ENCODE measurements at places on chromosomes 12 and 14.

GRCh38 chr12:51371295-51371953, 19.8 kb downstream of the GALNT6 start:
- no peak for DNase-seq

DNA sequence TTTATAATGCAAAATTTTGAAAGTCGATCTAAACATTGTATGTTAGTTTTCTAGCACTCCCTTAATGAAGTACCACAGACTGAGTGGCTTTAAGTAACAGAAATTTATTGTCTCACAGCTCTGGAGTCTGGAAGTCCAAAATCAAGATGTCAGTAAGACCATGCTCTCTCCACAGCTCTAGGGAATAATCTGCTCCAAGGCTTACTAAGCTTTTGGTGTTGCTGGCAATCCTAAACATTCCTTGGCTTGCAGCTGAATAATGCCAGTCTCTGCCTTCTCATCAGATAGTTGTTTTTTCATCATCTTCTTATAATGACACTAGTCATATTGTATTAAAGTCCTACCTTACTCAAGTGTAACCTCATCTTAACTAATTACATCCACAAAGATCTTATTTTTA, 102.2 kb downstream of the RASSF9 start:
- DNase-seq: no peak

- no peak for DNase-seq
These were observed 9.4 kb downstream of the DHX37 start for GRCh38 chr12:124979568-124979967.

GRCh38 chr14:73243341-73243740, 6.0 kb downstream of the PAPLN start:
- no peak for DNase-seq

DNA sequence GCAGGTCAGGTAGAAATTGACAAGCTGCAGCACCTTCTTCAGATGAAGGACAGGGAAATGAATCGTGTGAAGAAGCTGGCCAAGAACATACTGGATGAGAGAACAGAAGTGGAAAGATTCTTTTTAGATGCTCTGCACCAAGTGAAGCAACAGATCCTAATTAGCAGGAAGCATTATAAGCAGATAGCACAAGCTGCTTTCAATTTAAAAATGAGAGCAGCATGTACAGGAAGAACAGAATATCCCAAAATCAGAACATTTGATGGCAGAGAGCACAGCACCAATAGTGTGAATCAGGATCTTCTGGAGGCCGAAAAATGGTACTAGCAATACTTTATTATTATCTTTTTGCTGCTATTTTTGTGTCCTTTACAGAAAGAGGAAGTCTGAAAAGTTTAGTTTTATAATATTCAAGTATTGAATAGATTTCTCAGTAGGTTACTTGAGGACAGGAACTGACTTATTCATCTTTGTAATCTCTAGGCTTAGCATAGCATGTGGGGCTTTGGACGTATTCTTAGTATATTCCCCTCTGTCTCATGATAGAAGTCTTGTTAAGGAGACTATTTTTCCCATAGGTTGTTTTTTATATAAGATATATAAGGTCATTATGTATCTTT, 30.8 kb downstream of the BBOF1 start:
- no peak for DNase-seq

- DNase-seq: no peak
These were observed 7.5 kb upstream of the G2E3 start for GRCh38 chr14:30551460-30551859.

- no peak for DNase-seq
These were observed 132.8 kb upstream of the FSCB start for GRCh38 chr14:44639781-44640385.

DNA sequence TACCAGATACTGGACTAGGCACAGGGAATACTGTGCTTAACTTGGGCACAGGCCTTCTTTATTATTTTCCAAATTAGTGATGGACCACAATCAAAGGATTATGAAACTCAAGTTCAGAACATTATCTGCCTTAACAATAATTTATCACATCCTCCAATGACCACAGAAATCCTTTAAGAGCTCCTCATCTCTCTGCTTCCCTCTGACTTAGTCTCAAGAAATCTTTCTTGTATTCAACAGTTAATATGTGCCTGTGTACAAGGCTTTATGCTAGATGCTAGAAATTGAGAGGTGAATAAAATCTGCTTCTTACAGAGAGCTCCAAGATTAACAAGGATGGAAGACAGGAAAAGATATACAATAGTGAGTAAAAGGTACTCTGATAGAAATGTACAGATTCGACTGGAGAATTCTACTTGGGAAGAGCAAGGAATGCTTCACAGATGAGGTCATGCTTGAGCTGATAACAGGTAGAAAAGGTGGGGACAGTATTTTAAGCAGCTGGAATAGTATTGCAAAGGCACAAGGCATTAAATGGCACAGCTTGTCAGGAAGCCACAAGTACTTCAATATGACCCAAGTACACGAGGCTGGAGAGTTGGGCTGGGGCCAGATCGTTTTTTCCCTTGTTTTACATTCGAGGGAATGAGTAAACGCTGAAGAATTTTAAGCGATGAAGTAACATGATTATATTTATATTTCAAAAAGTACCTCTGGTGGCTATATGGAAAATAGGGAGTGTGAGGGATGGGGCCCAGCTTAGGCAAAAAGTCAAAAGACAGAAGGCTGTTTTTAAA, 55.1 kb upstream of the ARID2 start:
- DNase-seq: no peak

GRCh38 chr12:109932878-109933503, 32.9 kb downstream of the TCHP start:
- DNase-seq: no peak

DNA sequence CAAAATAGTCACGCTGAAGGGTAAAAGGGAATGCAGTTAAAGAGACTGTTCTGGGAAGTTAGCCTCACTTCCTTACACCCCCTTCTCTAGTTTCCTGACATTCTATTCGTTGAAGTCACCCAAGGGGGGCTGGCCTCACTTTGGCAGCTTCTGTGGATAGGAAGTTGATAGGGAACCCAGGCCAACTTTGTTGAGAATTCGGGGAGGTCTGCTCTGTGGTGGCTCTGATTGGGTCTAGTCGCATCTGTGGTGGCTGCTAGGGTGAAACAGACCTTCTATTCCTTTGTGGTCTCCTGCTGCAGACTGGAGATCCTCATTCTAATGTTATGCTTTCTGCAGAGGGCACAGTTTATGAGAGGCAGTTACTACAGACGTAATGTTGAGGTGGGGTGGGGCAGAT, 28.8 kb upstream of the GZMB start:
- DNase-seq: no peak

DNA sequence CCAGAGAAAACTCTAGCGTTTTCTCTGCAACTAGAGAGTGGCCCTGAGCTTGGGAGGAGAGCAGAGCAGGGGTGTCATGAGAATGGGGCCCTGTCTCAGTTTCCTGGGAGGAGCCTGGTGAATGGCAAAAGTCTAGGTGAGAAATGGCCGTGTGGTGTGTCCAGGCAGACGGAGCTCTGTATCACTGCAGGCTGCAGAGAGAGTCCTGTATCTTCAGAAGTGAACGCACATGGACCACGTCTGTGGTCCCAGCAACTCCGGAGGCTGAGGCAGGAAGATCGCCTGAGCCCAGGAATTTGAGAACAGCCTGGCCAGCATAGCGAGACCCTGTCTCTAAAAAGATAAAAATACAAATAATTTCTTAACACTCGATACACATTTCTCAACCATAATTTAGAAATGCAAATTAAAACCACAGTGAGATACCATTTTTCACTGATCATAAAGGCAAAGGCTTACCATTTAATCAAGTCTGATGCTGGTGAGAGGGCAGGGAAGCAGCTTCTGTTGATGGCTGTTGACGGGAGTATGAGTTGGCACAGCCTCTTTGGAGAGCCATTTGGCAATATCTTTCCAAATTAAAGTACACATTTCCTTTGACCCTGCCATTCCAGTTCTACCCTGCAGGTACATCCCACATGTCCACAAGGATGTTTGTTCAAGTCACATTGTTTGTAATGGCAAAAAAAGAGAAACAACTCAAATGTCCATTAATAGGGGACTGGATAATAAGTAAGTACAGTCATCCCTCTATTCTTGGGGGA, 51.0 kb downstream of the NFKBIA start:
- DNase-seq: no peak

DNA sequence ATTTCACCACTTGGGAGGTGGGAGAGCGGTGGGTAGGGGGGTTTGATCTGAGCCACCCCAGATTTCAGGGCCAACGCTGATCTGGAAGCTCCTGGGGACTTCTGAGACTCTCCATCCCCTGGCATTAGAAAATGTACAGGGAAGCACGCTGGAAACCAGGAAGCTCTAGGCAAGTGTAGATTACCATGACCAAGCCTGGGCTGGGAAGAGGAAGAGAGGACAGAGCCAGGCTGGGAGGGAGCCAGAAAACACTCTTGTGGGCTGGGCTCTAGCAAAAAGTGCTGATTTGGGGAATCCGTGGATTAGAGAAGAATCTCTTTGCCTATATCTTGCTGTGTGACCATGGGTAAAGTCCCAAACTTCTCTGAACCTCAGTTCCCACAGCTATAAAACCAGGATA, 236.7 kb downstream of the BCL11B start:
- DNase-seq: no peak

GRCh38 chr14:61215222-61216020, 65.7 kb downstream of the TMEM30B start:
- DNase-seq: no peak

DNA sequence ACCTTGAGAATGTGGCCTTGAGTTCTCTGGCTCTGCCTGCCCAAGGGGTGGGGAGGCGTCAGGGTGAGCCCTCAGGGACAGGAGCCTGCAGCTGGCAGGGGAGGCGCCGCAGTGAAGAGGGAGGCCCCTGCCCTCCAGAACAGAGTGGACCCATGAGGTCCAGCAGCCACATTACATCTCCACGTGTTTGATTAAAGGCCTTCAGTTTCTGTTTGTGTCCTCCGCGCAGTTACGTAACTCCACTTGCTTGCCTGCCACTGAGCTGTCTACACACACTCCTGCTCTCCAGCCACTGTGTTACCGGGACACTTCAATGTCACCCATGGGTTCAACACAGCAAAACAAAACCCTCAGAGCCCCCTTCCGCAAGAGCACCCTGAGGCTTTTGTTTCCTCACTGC, 70.4 kb downstream of the CHGA start:
- no peak for DNase-seq

DNA sequence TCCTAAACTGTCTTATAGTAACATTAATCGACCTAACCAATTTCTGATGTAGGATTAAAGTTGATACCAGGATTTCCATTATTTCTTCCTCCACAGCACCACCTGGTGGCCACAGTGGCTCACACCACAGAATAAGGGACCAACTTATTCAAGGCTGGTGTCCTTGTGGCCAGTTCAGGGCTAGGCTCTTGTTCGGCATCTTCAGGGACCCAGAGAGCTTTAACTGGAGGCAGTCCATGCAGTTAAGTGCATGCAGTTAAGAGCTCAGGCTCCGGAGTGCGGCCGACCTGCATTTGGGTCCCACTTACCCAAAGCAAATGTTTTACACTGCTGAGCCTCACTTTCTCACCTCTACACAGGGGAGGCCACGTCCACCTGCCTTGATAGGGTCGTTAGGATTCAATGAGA, 42.0 kb upstream of the GPR68 start:
- DNase-seq: peak; percentile 77

- peak; percentile 56 for DNase-seq
These were observed 250.9 kb upstream of the OR4E1 start for GRCh38 chr14:21924479-21924878.

DNA sequence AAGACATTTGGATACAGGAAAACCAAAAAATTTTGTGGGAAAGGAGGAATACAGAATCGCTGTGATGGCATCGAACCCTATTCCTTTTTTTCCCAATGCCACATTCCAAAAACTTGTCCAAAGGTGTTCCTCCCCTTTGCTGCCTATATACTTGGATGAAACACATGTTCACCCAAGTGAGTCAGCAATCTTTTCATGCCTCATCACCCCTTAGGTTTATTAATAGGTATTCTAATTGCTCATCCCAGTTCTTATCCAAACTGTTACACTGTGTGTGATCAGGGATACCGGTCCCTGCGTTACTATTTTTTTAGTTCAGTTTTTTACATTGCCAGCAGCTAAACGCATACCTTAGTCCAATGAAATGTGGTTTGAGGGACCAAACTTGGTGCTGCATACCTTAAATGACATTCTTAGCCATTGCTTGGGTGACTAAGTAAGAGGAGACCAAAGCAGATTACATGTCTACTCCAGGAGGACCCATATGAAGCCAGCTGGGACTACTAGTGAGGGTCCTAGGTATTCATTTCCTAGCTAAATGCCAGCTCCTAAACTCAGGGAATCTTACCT, 20.6 kb upstream of the ST8SIA1 start:
- no peak for DNase-seq

DNA sequence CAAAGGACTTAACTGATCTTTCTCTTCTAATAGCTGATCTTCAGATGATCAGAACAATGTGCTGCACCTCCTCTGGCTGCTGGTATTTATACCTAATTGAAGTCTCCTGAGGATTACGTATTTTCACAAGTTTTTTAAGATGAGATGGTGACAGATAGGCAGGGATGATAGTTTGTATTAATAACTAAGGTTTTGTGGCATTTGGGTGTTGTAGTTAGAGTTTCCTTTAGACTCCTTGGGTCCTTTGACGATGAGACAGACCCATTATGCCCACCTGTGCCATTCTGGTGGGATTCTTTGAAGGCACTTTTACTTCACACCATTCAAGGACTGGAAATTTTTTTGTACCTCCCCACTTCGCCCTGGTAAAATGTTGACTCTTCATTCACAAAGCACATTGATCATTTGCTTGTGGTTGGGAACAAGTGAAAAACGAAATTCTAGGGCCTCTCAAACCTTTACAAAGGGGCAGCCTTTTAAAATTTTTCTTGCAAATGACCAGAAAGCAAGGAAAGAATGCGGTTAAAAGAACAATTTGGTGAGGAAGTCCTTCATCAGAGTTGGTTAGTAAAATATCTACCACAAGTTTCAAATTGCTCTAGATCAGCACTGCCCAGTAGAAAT, at the start of gene IFNG:
Gene IFNG (minus strand): TSS at position 60 of the 624 bp plus-strand sequence. CDS start 125 bp downstream, outside the sequence.
- DNase-seq: no peak

- DNase-seq: no peak
These were observed 890 bp downstream of the TEP1 start for GRCh38 chr14:20412411-20412810.
